HAP-1 (cell line): ENCODE measurements at places on chromosomes 5 and 9.

DNA sequence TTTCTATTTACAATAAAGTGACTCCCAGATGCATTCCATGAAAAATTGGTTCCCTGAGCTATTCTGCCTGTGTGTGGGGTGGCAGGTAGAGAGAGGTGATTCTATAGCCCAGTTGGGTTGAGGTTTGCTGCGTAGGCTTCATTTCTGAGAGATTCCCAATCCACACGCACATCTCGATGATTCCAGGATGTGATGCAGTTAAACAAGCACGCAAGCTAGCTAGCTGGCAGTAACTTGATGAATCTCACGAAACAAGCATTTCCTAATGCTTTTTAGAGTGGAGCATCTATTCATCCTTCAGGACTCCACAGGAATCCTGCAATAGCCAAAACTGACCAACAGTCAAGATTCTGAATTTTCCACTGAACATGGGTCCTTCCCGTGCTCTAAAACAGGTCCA lies 43.8 kb upstream of the CER1 start:
- DNase-seq = no peak

GRCh38 chr9:133888048-133888808 lies 103.9 kb downstream of the VAV2 start:
- DNase-seq = peak; percentile 62

- no peak for DNase-seq
Observed at GRCh38 chr9:99253772-99254431, 31.8 kb downstream of the SEC61B start.

DNA sequence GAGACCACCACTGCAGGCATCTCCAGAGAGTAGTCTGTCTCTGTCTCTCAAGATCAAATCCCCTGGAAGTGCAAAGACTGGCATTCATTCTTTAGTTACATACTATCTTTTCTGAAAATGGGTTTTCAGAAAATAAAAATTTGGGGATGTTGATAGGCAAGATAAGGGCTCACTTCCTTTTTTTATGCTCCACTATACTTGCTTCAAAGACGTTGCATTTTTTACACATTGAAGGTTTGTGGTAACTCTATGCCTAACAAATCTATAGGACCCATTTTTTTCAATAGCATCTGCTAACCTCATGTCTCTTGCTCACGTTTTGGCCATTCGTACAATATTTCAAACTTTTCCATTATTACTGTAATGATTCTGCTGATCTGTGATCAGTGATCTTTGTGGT lies 37.0 kb downstream of the DMAC1 start:
- no peak for DNase-seq

GRCh38 chr9:6904371-6904770 lies 146.6 kb downstream of the KDM4C start:
- DNase-seq = no peak

- no peak for DNase-seq
Observed at GRCh38 chr5:136994154-136994553, 505.0 kb downstream of the SPOCK1 start.

- DNase-seq = no peak
Observed at GRCh38 chr5:43609752-43610151, 6.8 kb downstream of the NNT start.

DNA sequence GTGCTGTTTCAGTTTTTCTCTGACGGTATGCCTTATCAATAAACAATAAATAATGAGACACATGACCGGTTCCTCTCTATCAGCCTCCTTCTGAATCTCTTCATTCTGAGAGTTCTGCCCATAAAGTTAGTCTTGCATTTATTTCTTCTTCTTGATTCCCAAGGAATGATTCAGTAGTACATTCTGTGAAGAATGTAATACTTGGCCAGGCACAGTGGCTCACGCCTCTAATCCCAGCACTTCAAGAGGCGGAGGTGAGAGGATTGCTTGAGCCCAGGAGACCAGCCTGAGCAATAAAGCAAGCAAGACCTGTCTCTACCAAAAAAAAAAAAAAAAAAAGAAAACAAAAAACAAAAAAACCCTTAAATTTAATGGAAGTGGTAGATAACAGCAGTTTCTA lies 53.9 kb downstream of the PAM start:
- DNase-seq = no peak

DNA sequence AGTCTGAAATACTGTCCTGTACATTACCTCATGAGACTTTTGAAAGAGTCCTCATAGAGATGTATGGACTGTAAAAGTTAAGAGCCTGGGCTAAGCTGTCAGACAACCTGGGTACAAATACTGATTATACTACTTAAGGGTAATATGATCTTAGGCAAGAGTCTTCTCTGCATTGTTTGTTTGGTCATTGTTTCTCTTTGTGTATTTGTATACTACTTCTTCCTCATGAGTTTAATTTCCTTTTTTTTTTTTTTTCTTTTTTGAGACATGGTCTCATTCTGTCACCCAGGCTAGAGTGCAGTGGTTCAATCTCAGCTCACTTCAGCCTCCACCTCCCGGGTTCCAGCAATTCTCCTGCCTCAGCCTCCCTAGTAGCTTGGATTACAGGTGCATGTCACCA lies 2.6 kb upstream of the PFDN1 start:
- no peak for DNase-seq

GRCh38 chr5:150400316-150401075 lies 12.2 kb downstream of the CD74 start:
- DNase-seq = no peak

GRCh38 chr9:14085810-14086209 lies 228.1 kb downstream of the NFIB start:
- no peak for DNase-seq

DNA sequence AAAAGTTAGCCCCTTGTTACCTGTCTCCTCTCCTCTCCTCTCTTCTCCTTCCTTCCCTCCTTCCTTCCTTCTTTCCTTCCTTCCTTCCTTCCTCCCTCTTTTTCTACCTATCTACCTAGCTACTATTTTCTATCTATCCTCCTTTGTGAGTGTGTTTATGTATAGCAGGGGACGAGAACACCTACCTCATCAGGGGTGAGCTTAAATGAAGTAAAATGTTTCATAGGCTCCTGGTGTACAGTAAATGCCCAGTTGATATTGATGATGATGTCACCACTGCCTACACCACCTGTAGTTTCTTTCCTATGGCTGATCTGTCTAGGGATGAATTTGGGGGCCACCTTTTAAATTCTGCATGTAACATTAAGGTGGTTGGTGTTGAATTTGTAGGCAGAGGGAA lies 4.3 kb downstream of the SPIN1 start:
- no peak for DNase-seq

GRCh38 chr5:107467137-107467932 lies 203.4 kb downstream of the EFNA5 start:
- DNase-seq = no peak

DNA sequence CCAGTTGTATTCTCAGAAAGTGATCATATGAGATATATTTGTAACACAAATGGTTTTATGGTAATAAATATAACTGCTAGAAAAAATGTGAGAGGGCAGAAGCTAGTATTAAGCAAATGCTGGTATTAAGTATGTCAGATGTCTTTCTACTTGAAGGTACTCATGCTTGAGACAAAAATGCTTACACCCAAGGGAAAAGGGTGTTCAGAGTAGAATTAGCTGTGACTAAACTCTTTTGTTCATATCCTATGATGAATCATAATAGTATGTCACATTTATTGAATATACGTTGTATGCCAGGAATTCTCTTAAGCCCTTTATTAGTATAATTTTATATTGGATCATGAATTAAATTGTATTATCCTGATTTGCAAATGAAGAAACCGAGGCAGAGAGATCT lies 2.2 kb downstream of the ADGRV1 start:
- peak; percentile 87 for DNase-seq

GRCh38 chr5:179115845-179116524 lies 55.8 kb downstream of the ZNF354C start:
- no peak for DNase-seq

- no peak for DNase-seq
Observed at GRCh38 chr5:144464306-144464705, 293.6 kb downstream of the KCTD16 start.

DNA sequence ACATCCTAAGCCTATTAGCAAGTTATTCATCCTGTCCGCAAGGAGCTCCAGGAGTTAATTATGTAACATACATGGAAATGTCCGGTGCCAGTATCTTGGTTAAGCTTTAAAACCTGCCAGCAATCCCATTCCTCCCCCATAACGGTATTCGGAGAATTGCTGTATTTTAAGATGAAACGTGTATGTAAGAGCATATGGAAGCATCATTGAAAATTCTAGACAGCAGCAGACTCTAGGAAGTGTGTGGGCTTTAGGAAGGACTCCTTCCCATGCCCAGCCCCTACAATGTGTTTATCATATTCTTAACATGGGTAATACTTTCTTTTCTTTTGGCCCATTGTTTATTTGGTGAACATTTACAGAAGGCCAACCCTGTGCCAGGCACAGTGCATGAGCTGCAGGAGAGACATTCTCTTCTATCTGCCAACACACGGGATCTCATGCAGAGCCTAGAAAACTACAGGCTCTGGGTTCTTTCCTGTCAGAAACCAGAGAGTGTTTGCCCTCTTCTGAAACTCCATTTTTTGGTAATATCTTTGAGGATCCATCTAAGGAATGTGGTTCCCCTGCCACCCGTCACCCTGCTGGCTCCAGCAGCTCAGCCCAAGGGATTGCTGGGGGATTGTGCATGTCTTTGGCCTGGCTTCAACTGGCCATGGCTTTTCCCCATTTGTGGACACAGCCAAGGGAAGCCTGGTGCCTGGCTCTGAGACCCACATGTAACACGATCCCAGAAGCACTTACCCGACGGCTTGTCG lies 15.1 kb downstream of the ANGPTL2 start:
- DNase-seq = no peak

- DNase-seq = no peak
Observed at GRCh38 chr5:39501397-39501796, 76.6 kb upstream of the DAB2 start.

GRCh38 chr5:171397599-171397998 lies 9.9 kb downstream of the NPM1 start:
- DNase-seq = no peak

- no peak for DNase-seq
Observed at GRCh38 chr9:133207021-133207531, 2.0 kb downstream of the OBP2B start.

GRCh38 chr5:159402311-159402710 lies 72.0 kb upstream of the IL12B start:
- DNase-seq = no peak

DNA sequence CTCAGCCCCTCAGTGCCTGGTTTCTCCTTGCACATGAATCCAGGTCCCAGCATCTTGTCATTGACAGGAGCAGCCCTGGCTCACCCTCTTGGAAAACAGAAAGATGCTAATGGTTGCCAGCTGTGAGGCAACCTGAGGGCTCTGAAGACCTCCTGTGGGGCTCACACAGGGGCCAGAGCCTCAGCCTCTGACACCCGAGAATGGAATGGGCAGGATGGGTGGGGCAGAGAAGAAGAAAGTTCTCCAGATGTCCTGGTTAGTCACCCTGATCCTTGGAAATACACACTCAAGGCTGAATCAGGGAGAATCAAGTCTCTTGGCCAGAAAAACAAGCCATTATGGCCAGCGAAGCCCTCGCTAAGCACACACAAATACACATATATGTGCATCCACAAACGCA lies 32.3 kb upstream of the SPATA31E1 start:
- no peak for DNase-seq

GRCh38 chr9:88742905-88743304 lies 207.9 kb downstream of the NXNL2 start:
- DNase-seq = no peak

DNA sequence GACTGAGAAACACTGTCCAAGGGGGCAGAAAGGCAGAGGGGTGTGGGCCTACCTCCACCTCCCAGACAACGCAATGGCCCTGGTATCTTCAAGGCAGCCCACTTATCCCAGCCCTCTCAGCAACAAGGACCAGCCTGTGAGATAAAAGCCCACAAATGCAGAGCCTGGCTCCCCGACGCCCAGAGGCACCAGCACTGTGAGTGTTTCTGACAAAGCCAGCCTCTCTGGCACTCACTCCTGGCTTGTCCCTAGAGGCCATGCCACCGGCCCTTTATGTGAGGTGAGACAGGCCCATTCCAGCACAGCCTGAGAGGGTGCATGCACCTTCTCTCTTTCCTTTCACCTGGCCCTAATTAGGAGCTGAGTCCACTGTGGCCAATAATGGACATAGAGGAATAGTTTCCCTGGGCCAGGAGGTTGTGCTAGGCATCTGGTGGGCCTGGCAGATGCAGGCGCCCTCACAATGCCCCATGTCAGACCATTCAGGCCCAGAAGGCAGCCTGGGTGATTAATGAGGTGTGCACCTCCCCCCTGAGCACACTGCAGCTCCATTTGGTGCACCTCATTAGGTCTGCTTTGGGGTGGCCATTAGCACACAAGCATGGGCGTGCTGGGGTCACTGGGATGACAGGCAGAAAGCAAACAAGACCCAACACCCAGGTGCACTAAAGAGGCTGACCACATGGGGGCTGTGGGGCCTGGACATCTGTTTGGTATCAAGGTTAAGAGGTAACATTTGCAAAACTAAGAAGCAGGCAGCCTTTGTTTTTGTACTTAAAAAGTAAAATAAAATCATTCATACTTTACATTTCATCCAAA lies 176.0 kb downstream of the MED10 start:
- DNase-seq = no peak

DNA sequence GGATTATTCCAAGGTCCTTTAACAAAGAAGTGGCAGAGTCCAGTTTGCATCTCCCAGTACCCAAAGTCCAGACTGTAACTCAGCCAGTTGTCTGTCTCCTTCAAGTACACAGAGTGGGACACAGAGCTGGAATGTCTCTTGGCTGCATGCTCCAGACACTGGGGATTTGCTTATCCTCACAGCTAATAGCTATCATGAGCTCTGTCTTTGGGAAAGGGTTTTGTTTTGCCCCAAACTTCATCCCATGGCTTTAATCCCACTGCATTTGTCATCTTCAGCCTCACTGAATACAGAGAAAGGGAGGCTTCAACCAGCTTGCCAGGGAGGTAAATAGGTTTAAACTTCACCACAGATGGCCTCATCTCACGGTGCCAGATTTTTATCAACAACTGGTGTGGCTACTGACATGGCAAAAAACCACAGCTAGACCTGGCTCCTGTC lies 412.2 kb upstream of the SLC24A2 start:
- no peak for DNase-seq

GRCh38 chr9:111455638-111456037 lies 28.5 kb downstream of the ECPAS start:
- DNase-seq = no peak

DNA sequence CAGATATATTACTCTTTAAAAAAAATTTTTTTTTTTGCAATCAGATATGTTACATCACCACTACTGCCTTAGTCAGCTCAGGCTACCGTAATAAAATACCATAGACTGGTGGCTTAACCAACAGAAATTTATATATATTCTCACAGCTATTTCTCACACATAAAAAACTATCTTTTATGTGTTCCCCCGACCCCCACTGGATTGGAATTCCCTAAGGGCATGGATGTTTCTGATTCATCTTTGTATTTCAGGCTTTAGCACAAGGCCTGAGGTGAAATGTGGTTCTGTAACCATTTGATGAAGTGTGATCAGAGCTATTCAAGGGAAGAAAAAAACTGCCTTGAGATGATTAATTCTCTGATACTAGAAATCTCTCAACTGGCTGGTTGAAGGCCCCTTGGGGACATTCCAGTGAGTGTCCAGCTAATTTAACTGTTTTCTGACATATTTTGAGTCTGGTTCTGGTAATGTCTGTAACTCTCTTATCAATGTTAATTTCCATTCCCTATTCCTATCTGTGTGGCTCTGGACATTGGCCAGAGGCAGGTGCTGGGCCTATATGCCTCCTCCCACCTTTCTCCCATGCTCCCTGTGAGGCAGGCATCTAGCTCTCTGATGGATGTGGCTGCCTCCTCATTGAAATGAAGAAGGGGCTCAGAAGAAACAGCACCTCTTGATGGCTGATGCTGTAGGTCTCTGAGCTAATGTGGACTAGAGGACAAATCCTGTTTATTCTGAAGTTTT lies 2.5 kb downstream of the CD14 start:
- no peak for DNase-seq
